T-cell (primary cell): ENCODE measurements at places on chromosomes 5 and 9.

GRCh38 chr5:132066871-132067270 lies 6.4 kb downstream of the IL3 start:
- no peak for DNase-seq

GRCh38 chr5:137217599-137218200 lies 281.4 kb downstream of the SPOCK1 start:
- no peak for DNase-seq

- no peak for DNase-seq
These were observed at the start of gene NR2F1-AS1 for GRCh38 chr5:93580927-93581445. Gene NR2F1-AS1 (minus strand): TSS chr5:93581219.

DNA sequence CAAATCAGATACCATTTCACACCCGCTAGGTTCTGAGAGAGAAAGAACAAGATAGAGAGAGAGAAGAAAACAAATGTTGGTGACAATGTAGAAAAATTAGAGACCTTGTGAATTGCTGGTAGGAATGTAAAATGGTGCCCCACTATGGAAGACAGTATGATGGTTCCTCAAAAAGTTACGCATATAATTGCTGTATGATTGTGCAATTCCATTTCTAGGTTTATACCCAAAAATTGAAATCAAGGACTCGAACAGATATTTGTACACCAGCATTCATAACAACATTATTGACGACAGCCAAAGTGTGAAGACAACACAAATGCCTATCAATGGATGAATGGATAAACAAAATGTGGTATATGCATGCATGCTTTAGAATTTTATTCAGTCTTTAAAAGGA lies 74.5 kb upstream of the MAP3K1 start:
- no peak for DNase-seq
